Activated CD4-positive, alpha-beta T cell treated with anti-CD3 and anti-CD28 coated beads for 36 hours (primary cell): ENCODE measurements at places on chromosomes 5 and 9.

DNA sequence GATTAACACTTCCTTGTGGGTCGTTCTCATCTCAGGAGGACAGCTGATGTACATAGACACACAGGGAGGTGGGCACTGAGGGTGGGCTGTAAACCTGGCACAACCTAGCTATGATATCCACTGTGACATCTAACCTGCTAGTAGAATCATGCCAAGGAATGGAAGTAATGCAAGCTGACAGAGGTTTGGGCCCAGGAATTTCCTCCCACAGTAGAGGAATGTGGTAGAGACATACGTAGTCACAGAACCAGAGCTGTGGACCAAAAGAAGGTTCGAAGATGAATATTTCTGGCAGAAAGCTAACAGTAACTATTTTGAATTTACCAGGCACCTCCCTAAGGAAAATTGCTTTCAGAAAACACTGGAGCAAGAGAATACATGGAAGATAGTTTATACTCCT is 15.2 kb upstream of the DNAJC25 start:
- no peak for DNase-seq

DNA sequence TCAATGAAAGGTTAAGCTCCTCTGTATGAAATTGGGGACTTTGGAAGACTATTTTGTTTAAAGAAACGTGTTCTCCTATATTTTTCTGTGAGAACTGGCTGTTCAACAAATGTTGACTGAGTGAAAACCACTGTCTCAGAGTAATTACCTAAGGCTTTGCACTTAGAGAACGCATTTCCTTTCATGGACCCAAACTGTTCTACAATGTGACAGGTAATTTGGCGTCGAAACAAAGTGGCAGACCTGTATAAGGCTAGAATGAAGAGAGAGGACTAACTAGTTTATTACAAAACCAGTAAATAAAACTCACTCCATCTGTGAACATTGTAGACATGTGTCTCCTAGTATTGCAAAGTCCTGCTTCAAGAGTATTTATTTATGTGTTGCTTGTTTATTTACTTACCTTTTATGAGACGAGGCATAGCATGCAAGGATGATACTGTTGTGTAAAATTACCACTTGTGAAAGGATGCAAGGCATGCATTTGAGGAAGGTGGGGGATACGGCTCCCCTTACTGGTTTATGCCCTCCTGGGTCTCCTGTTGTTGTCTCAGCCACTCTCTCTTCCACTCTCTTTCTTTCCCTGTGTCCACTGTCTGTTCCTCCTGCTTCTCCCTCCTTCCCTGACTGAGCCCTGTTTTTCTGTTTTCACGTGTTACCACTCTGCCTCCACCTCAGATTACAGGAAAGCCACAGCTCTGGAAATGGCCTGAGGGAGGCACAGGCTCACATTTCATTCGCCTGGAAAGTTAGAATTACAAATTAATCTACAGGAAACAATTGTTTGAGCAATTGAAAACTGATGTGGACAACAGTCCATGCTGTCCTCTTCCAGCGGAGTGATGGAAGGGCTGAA is 444.0 kb upstream of the ZNF608 start:
- DNase-seq: no peak

- no peak for DNase-seq
Measured at GRCh38 chr9:35891646-35892045, 14.4 kb upstream of the HRCT1 start.

DNA sequence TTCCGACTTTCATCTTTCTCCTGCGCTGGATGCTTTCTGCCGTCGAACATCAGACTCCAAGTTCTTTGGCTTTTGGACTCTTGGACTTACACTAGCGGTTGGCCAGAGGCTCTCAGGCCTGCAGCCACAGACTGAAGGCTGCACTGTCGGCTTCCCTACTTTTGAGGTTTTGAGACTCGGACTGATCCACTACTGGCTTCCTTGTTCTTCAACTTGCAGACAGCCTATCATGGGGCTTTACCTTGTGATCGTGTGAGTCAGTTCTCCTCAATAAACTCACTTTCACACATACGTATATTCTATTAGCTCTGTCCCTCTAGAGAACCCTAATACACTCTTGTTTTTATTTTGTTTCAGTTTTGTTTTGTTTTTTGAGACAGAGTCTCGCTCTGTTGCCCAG is 10.3 kb downstream of the FKBP15 start:
- no peak for DNase-seq

DNA sequence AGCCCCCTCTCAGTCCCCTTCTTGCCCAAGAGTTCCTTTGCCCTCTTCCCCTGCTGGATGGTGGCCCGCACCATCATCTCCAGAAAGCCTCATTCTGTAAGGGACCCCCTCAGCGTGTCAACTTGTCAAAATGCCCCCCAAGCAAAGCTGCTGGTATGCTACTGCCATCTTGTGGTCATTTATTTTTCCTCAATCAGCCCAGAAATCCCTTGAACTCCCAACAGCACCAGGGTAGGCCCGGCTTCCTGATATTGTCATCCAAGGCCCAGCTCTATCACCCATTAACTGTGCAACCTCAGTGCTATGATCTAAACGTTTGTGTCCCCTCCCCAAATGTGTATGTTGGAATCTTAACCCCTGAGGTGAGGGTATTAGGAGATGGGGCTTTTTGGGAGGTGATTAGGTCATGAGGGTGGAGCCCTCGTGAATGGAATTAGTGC is 53.2 kb upstream of the FBXW11 start:
- no peak for DNase-seq

- DNase-seq: no peak
Measured at GRCh38 chr5:128399111-128399510, 138.9 kb downstream of the FBN2 start.

DNA sequence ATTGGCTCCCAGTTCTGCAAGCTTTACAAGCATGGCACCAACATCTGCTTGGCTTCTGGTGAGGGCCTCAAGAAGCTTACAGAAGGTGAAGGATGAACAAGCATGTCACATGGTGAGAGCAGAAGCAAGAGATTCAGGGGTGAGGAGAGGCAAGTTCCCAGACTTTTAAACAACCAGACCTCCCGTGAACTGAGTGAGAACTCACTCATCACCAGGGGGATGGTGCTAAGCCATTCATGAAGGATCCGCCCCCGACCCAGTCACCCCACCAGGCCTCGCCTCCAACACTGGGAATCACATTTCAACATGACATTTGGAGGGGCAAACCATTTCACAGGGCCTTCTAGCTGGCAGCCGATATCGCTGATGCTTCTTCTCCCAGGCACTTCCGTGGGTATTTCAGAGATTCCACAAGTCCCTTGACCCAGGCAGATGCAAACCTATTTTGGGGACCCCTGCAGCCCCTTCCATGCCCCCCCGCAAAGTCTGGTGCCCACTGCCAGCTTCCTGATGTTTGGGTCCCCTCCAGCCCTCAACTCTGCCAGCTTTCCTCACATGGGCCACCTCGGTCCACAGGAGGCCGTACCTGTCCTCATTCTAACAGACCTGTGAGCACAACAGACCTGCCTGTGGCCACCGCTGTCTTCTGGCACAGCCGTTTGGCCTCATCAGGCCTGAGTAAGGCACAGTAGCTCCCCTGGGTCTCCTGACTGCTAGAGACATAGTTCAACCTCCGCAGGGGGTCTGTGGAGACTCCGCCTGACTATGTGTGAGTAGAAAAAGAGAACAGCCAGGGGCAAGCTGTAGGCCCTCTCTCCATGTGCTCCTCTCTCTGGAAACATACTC is 60.7 kb upstream of the ANGPTL2 start:
- no peak for DNase-seq

DNA sequence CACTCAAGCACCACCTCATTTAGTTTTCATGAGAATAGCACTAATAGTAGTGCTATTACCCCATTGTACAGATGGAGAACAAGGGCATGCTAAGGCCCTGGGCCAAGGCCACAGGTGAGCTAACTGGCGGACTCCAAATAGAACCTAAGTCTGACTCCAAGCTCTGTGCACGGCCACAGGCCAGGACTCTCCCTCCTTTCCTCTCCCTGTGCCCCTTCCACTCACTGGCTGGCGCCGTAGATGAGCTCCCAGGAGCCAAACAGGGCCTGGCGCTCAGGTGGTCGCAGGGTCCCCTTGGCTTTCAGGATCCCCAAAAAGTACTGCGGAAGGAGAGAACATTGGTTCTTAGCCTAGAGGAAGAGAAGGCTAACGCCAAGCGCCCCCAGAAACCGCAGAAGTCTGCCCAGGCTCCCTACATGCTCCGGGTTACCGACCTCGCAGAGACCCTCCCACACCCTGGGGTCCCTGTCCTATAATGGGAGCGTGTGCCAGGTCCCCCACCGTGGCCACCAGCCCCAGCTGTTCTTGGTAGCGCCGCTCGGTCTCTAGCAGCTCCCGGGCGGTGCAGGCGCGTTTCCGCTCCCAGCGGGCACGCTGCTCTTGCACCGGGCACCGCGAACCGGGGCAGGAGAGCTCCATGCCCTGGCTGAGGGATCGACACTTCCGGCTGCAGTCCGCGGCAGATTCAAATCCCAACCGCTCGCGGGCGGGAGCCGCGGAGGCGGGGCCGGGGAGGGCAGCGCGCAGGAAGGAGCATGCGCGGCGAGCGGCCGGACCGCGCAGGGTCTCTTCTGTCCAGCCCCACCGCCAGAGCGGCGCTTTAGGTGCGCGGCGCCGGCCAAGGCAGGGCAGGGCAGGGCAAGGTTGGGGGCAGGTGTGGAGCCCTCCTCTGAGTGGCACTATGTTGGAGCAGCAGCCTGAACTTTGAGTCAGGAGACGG is at the start of gene ARHGEF39:
TSS of gene ARHGEF39 (minus strand) at position 665 of the 940 bp plus-strand sequence. CDS start at position 639, 26 bp downstream.
- peak; percentile 86 for DNase-seq

DNA sequence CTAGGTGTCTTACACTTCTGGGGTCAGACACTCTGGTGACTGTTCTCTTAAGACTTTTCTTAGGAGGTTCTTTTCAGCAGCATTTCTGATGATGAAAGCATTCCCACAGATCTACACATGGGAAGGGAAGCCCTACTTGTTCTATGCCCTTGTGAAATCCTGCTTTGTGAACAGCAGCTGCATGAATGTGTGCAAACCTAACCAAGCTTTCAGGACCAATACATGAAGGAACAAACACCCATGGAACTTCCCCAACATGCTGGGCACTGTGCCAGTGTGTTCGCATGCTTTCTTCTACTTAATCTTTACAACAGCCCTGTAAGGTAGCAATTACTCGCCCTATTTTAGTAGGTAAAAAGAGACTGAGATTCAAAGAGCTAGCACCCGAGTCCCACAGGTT is 439.9 kb upstream of the KLF4 start:
- DNase-seq: no peak

- DNase-seq: peak; percentile 13
Measured at GRCh38 chr5:115179030-115179393, 9.3 kb upstream of the TRIM36 start.

GRCh38 chr5:74261421-74261820 is 379.1 kb downstream of the ENC1 start:
- DNase-seq: no peak

- no peak for DNase-seq
Measured at GRCh38 chr5:76125346-76125745, 42.2 kb downstream of the SV2C start.

GRCh38 chr5:160461378-160461777 is 39.7 kb downstream of the PTTG1 start:
- no peak for DNase-seq

DNA sequence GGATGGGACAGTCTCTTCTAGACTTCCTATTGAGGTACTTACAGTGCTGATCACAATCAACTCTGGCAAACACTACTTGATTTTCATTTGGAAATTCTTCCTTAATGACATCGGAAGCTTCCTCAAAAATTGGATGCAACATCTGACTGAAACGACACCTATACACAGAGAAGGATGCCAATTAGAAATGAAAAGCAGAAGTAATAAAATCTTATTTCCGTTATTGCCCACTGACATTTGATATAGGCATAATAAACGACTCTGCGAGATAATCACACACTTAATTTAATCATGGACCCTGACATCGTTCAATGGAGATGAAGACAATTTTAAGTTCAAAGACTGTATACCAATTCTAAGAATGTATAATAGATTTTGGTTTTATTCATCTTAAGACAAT is 46.4 kb downstream of the ERP44 start:
- no peak for DNase-seq

- no peak for DNase-seq
Measured at GRCh38 chr5:92147798-92148197, 764.7 kb upstream of the ARRDC3 start.

- DNase-seq: no peak
Measured at GRCh38 chr5:138661991-138662434, 86.8 kb upstream of the HSPA9 start.

- no peak for DNase-seq
Measured at GRCh38 chr9:109806506-109807115, 26.6 kb downstream of the PALM2AKAP2 start.

DNA sequence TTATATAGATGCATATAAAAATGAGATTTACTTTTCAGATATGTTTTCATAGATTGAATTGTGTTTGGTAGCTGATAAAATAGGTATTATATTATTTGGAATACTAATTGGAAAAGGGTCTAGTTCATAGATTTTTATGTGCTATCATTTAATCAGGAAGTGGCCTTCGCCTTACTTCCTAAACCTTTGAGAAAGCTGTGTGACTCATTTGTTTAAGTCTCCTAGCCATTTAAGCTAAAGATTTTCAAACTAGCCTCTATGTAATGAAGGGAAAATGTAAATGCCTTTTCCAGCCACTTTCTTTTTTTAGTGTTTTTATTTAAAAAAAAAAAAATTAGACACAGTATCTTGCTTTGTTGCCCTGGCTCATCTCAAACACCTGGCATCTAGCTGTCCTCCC is 97.5 kb downstream of the DMXL1 start:
- DNase-seq: no peak

- no peak for DNase-seq
Measured at GRCh38 chr9:98226957-98227356, 28.5 kb downstream of the TBC1D2 start.

- DNase-seq: no peak
Measured at GRCh38 chr5:115325296-115325959, 29.0 kb upstream of the CCDC112 start.

- DNase-seq: no peak
Measured at GRCh38 chr5:20514145-20514544, 526.1 kb upstream of the CDH18 start.

- DNase-seq: no peak
Measured at GRCh38 chr9:118401546-118401945, 697.3 kb downstream of the TLR4 start.

DNA sequence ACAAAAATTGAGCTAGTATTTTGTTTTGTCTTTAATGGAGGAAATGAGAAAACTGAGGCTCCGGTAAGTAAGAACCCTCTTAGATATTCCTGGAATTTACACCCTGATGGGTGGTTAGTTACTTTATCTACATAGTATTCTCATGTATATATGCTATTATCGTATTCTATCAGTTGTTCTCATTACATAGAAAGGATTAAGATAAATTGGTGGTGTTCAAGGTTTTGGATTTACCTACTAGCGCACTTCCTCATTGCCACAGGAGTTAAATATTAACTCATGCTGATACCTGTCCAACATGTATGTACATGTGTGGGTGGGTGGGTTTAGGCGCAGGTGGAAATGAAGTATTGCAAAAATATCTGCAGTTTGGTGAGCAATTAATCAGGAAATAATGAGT is 61.1 kb upstream of the IFNE start:
- DNase-seq: no peak

GRCh38 chr5:137735555-137736284 is at the start of gene KLHL3:
TSS of gene KLHL3 (minus strand) at chr5:137736089. CDS start at chr5:137735646, 443 bp downstream.
- DNase-seq: peak; percentile 71
